Activated CD4-positive, alpha-beta T cell treated with anti-CD3 and anti-CD28 coated beads for 4 hours (primary cell): ENCODE measurements at places on chromosomes 5 and 9.

GRCh38 chr9:106500171-106500570, 362.8 kb upstream of the ZNF462 start:
- no peak for DNase-seq

DNA sequence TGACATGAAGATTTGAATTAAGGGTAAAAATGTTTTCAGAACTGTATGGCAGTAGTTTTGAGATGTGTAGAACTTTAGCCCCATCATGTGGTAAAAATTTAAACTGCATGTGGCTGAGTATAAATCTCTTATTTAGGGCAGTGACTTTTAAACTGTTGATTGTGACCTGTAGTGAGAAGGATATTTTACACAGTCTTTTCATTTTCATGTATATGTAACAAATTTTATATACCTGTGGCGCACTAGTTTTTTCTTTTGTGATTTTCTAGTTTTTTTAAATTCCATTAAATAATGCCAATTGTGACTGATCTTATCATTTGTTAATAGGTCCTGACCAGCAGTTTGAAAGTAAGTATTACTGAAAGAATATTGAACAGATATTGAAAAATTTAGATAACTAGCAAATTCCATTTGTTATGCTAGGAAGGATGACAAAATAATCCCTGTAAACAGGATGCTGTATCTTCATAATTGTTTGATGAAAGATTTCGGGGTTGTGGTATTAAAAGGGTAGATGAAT, 47.2 kb downstream of the GPBP1 start:
- DNase-seq, result peak; percentile 53

DNA sequence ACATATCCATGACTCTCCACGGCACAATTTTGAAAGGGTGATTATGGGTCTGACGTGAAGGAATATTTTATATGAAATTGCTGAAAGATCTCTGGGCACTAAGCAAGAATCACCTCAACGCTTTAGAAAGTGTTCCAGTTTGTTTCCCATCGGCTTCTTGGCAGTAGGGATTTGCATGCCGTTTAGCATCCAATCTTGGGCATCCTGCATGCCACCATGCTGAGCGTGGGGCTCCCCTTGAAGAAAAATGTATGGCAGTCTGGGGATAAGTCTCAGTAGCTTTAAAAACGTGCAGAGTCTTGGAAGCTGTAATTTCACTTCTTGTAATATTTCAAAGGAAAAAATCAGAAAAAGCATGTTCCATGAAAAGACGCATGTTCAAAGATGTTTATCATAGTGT, 151.7 kb downstream of the DMRT2 start:
- DNase-seq, result no peak

DNA sequence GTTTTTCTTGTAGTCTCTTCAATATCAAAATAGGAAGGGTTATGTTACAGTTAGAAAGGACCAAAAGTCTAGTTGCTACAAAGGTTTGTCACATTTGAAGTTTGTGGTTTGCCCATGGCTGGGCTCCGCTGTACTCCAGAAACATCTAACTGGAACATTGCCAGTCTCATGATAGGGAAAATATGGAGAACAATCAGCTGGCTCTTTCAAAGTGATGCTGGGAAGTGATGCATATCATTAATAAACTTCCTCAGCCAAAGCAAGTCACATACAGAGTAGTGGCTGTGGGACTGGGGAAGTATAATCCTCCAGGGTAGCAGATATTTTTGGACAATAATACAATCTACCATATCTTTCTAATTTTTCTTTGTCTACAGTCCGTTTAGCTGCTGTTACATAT, 8.8 kb downstream of the BTF3 start:
- no peak for DNase-seq

- DNase-seq, result no peak
Measured at GRCh38 chr9:68522131-68522530, 18.6 kb downstream of the TMEM252 start.
